ENCODE measurements at places on chromosomes 12 and 14. TPM values are rescaled to one million over a fixed set of nuclear protein-coding genes. Genes with fewer than 3 reads are reported as not detected.

DNA sequence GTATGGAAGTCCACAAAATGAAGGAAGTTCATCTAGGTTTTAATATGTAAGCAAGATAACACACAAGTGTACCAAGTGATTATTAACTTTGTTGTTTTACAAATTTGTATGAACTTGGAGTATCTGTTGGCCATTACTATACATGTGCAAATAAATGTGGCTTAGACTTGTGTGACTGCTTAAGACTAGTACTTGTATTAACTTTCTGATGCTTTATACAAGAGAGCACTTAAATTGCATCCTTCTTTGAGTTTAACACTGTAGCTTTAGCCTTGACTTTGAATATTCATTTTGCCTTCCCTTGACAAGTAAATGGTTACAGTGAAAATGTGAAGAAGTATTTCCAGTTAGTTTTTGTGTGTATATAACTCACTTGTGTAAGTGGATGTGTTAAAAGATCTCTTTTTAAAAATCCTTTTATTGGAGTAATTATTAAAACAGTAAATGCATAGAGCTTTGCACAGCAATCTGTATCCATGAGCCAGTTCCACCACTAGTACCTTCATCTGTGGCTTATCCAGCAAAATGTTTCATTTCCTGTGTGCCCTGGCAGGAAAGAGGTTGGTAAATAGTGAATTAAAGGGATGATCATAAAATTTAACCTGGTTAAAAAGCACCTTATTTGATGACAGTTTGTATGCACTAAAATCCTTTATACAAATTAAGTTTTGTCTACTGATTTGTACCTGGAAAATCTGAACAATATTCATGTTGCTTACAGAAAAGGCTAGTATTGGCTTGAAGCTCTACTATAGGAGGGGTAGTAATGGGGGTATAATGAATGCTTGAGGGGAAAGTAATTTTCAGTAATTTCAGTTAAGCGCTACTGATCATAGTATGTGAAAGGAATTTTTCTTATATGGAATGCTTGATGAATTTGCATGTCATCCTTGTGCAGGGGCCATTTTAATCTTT lies 8.0 kb downstream of the PNN start:
- H3K27ac ChIP-seq: no peak overlapping the region
- H3K27me3 ChIP-seq: no peaks in the 10 kb centered on the region
- peaks cover 4% of the 10 kb centered on the region for H3K4me1 ChIP-seq
- H3K4me3 ChIP-seq: no peak overlapping the region

- H3K36me3 ChIP-seq: peaks cover 98% of the 10 kb centered on the region
- H3K4me3 ChIP-seq: no peak overlapping the region
- H3K27me3 ChIP-seq: no peaks in the 10 kb centered on the region
- no peak for DNase-seq
- H3K27ac ChIP-seq: no peak overlapping the region
- H3K4me1 ChIP-seq: no peaks in the 10 kb centered on the region
These were observed 8.3 kb downstream of the FICD start for GRCh38 chr12:108523365-108523764.

DNA sequence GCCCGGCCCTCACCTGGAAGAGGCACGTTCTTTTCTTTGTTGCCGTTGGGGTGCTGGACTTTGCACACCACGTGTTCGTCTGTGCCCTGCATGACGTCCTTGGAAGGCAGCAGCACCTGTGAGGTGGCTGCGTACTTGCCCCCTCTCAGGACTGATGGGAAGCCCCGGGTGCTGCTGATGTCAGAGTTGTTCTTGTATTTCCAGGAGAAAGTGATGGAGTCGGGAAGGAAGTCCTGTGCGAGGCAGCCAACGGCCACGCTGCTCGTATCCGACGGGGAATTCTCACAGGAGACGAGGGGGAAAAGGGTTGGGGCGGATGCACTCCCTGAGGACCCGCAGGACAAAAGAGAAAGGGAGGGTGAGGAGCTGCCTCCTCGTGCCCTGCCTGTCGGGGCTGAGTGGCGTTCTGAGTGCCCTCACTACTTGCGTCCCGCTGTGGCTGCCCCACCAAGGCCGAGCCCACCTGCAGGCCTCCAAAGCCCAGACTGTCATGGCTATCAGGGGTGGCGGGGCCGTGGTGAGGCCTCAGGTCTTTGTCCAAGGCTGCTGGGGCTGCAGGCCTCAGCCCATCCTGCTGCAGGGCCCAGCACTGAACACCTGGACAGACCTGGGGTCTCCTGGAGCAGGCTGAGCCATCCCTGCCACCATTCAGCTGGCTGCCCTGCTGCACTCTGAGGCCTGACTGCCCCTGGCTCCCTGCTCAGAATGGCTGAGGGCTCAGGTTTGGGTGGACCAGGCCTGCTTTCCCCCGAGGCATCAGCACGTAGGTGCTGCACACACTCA lies 329.7 kb downstream of the TMEM121 start:
- no peaks in the 10 kb centered on the region for H3K27me3 ChIP-seq
- H3K36me3 ChIP-seq: no peaks in the 10 kb centered on the region
- H3K4me1 ChIP-seq: no peaks in the 10 kb centered on the region
- H3K4me3 ChIP-seq: no peak overlapping the region
- H3K27ac ChIP-seq: no peak overlapping the region
- DNase-seq: peak; percentile 44

DNA sequence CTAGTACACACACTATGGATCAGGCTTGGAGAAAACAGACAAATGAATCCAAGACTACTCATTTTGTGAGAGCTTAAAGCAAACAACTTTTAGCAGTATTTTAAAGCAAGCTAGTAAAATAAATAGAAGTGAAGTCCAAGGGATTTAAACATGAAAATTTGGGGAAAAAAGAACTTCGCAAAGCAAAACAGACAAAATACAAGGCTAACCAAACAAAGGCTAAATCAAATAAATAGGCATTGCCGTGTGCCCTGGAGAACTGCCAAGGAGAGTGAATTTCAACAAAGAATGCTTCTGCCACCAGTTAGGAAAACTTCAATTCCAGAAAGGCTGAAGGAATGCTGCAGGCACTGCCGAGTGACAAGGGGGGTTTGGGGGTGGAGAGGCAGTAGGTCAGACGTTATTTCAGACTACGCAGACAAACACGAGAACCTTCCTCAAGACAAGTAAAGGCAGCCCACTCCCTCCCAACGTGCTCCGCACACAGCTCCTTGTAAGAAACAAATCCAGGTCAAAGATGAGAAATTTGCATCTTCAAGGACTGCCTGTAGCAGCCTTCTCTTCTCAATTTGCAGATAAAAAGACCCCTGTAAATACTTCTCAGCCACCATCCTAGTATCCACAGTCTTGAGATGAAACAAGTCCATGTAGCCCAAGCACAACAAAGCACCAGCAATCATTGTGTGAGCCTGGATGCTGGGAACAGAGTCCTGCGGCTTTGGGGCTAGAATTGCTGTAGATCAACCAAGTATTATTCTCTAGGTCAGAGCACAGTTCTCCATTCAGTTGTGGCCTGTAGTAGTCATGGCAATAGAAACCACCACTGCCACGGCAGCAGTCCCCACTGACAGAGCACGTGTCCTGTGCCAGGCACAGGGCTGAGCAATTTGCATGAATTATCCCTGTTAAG lies 43.3 kb downstream of the EFCAB11 start:
- no peak overlapping the region for H3K4me3 ChIP-seq
- no peaks in the 10 kb centered on the region for H3K4me1 ChIP-seq
- no peaks in the 10 kb centered on the region for H3K36me3 ChIP-seq
- H3K27me3 ChIP-seq: no peaks in the 10 kb centered on the region

DNA sequence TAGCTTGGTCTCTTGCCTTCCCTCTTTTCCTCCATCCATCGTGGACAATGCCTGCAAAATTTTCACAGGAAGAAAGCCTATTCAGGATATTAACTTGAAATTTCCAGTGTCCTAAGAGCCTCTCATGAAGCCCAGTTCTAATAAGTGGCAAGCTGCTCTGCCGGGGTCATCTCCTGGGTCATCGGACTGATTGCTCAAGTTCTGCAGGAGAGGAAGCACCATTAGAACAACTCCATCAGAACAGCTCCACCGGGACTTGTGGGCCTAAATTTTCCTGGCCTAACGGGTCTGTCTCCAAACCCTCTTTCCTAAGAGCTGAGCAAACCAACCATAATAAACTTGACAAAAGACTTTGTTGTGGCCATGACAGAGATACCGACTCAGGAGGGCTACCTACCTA lies 13.9 kb downstream of the ERG28 start:
- no peaks in the 10 kb centered on the region for H3K27me3 ChIP-seq
- DNase-seq: no peak
- no peak overlapping the region for H3K4me3 ChIP-seq
- no peak overlapping the region for H3K27ac ChIP-seq
- peaks cover 20% of the 10 kb centered on the region for H3K36me3 ChIP-seq

GRCh38 chr12:100842156-100842555 lies 47.6 kb downstream of the ANO4 start:
- no peak overlapping the region for H3K27ac ChIP-seq
- no peaks in the 10 kb centered on the region for H3K36me3 ChIP-seq
- no peaks in the 10 kb centered on the region for H3K27me3 ChIP-seq
- H3K4me3 ChIP-seq: no peak overlapping the region
- no peak for DNase-seq

The SPIC gene
- not detected for total RNA-seq

The SPTB gene
- 84.4 TPM for total RNA-seq

The GPRC5D gene
- total RNA-seq: not detected

The AICDA gene
- 0.12 TPM for total RNA-seq
